ENCODE measurements at places on chromosomes 4 and X.

- DNase-seq, result no peak
Observed at GRCh38 chr4:125433453-125433852, 118.7 kb downstream of the FAT4 start.

- DNase-seq, result no peak
Observed at GRCh38 chr4:178387756-178388155, 945.5 kb upstream of the AGA start.

- DNase-seq, result no peak
Observed at GRCh38 chr4:7635445-7636239, 200.9 kb upstream of the PSAPL1 start.

GRCh38 chrX:12777670-12778069 is 13.5 kb upstream of the PRPS2 start:
- DNase-seq, result no peak

DNA sequence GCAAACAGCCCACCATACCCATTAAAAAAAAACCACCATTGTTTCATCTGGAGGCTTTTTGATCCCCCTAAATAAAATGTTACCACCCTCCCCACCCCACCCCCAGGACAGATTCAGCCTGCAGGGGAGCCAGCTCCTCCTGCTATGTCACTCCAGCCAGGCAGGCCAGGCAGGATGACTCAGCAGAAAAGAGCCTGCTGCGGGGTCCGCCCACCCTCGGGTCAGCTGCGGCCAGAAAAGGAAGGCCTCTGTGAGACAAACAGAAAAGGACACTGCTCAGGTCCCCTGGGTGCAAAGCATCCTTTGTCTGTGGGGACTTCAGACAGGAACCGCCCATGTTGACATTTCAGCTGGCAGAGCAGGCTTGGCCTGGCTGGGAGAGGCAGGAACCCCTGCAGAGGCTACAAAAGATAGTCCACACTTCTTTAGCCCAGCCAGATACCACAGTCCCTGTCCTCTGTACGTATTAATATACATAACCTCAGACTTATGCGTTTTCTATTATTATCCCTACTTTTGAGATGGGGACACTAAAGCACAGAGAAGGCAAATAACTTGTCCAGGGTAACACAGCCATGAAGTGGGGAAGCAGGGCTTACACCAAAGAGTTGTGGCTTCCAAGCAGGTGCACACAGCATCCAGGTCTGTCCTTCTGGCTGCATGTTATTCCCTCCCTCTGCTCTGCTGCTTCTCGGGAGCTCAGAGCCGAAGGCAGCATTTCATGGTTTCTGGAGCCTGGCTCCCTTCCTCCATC is 147.7 kb downstream of the CPEB2 start:
- DNase-seq, result peak; percentile 82

DNA sequence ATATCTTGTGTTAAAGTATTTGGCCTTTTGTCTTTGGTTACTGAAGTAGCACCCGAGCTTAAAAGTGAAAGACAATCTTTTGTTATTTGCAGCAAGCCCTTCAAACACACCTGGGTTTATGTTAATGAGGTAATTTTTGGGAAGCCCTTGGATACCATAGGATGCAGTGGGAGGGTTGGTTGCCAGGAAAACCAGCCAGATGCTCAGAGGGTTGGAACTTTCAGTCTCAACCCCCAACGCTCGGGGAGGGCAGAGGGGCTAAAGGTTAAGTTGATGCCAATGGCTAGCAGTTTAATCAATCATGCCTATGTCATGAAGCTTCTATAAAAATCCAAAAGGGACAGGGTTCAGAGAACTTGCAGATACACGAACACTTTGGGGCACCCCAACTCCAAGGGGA is 17.2 kb upstream of the GPR173 start:
- DNase-seq, result no peak

- no peak for DNase-seq
Observed at GRCh38 chr4:72109959-72110497, 78.2 kb downstream of the NPFFR2 start.

DNA sequence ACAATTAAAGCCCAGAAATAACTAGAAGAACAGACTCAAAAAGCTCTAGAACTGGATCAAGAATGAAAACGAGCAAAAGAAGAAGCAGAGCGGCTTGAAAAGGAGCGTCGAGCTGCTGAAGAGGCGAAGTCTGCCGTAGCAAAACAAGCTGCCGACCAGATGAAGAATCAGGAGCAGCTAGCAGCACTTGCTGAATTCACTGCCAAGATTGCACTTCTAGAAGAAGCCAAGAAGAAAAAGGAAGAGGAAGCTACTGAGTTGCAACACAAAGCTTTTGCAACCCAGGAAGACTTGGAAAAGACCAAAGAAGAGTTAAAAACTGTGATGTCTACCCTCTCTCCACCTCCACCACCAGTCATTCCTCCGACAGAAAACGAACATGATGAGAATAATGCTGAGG is 56.1 kb upstream of the PPP4R3C start:
- DNase-seq, result no peak

DNA sequence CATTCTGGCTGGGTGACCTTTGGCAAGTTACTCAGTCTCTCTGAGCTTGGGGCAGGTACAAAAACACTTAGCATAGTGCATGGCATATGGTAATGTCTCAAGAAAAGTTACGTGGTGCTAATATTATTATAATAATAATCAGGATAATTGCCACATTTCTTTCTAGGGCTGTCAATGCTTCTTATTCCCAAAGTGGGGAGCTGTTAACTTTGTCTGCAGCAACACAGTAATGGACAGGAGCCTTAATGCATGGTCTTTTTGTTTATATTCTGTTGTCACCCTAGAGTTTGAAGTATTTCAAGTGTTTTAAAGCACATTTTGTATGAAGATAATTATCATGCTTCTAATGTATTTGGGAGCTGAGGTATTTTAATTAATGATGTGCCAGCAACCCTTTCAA is 121.8 kb downstream of the FHIP1A start:
- no peak for DNase-seq

Data from femur (tissue), 1 donor.